ENCODE measurements at places on chromosomes 4 and X. TPM values are rescaled to one million over a fixed set of nuclear protein-coding genes. Genes with fewer than 3 reads are reported as not detected.

DNA sequence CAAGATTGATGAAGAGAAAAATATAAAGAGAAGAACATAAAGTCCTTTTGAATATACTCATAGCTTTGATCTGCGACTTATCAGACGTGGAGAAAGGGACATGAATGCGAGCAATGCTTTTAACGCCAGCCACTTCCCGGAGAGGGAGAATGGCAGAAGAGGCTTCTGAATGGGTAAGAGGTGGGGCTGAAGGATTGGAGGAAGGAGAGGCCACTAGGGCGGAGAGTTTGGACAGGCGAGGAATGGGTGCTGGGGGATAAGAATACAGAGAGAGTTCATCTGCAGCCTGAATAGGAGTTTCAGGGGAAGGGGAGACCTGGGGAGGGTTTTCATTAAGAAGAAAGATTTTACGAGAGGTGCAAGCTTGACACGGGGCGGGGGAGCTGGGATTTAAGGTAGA lies 2534.9 kb downstream of the PCDH7 start:
- DNase-seq = no peak

POF1B gene
- 1.2 TPM for total RNA-seq

LGI2 gene
- 2.3 TPM for total RNA-seq

DNA sequence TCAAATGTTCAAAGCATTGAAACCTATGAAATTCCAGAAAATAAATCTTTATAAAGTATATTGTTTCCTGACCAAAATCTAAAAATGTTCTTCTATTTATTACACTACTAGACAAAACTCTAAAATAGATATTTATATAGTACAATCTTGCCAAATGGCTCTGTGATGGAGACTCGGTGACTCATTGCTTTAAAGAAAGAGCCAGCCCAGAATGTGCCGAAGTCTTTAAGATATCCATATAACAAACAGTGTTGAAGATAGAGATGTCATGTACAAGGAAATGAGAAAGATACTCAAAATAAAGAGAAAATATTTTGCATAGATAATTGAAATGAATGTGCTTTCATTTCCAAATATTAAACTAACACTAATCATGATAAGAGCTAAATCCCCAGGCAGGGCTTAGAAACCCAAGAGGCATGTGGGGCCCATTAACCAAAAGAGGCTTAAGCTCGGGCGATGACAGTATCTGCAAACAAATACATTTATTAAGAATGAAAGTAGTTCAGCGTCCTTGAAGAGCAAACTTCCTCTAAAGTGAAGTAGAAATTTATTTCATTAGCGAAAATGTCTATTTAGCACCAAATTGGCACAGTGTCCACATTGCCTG lies 102.1 kb upstream of the FAM9B start:
- DNase-seq = no peak

DNA sequence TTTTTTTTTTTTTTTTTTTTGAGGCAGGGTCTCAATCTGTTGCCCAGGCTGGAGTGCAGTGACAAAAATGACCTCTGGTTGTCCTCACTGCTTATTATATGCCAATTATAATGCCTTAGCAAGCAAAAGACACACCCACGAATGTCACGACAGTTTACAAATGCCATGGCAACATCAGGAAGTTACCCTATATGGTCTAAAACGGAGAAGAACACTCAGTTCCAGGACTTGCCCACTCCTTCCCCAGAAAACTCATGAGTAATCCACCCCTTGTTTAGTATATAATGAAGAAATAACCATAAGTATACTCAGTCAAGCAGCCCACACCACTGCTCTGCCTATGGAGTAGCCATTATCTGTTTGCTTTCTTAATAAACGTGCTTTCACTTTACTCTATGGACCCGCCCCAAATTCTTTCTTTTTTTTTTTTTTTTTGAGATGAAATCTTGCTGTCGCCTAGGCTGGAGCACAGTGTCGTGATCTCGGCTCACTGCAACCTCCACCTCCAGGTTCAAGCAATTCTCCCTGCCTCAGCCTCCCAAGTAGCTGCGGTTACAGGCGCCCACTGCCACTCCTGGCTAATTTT lies 106.2 kb downstream of the SMIM20 start:
- DNase-seq = no peak

DNA sequence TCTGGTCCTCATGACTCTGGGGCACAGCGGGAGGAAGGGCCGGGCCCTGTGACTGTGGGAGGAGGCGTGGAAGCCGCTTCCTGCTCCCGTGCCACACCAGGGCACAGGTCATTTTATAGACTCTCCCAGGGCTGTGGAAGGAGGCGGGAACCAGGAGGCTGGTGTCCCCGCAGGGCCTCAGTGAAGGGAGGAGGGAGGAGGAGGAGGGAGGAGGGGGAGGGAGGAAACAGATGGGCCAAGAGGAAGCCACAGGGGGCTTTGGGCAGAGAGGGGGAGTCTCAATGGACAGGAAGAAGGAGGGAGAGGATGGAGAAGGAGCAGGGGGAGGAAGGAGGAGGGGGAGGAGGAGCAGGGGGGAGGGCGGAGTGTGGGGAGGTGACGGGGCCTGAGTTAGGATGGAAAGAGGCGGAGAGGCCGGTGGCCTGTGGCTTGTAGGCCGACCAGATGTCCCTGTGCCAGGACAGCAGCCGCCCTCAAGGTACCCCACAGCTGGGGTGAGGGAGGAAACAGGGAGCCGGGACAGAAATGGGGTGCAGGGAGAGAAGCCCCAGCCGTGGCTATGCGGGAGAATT lies 6.2 kb upstream of the PLCXD1 start:
- peak; percentile 54 for DNase-seq

GRCh38 chr4:171985129-171985528 lies 171.9 kb downstream of the GALNTL6 start:
- DNase-seq = no peak

LRAT gene
- not detected for total RNA-seq

DNA sequence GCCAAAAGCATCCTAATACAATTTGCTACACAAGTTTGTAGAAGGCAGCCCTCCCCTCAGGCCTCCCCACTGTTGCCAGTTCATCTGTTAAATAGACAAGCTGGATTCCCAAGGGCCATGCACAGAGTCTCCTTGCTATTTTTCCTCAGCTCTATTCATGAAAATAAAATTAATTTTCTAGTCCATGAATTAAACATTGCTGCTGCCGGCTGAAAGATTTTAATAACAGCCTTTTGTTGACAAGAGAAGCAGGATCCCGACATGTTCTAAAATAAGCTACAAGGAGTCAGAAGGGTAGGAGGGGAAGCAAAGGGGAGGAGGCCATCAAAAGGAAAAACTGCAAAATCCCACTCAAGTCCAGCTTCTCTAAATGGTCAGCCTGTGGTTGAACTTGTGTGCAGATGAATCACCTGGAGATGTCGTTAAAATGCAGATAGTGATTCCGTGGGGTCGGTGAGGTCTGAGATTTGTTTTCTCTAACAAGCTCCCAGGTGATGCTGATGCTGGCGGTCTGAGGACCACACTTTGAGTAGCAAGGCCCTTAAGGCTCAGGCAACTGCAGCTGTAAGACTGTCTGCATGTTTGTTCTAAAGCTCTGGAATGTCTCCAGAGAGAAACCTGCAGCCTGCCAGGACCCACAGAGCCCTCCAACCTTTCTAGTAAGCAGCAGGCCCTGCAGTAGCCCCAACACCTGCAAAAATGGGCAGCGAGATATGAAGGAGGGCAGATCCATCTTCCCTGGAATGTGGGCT lies 9.4 kb downstream of the SCD5 start:
- DNase-seq = no peak

SLC49A3 gene
- total RNA-seq = 14.6 TPM

CT45A3 gene
- not detected for total RNA-seq

CT45A2 gene
- not detected for total RNA-seq

DNA sequence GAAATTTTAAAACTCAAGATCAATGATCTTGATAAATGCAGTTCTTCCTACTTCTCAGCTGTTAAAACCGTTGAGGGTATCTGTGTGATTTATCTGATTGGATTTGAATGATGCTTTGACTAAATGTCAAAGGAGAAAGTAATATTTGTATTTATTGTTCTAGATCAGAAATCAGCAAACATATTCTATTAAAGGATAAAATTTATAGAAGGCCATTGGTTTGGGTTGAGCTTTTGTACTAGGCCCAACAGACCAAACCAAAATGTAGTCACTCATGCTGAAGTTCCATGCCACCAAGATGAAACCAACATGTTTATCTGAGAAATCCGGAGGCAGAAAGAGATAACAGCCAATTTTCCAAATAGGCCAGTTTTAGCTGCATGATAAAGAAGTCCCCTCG lies 64.5 kb upstream of the BMP2K start:
- no peak for DNase-seq

GRCh38 chr4:39597695-39598381 lies 40.8 kb downstream of the SMIM14 start:
- DNase-seq = no peak

JADE3 gene
- 7.8 TPM for total RNA-seq

- DNase-seq = no peak
These were observed 643.6 kb downstream of the PDHA2 start for GRCh38 chr4:96483308-96484030.

DNA sequence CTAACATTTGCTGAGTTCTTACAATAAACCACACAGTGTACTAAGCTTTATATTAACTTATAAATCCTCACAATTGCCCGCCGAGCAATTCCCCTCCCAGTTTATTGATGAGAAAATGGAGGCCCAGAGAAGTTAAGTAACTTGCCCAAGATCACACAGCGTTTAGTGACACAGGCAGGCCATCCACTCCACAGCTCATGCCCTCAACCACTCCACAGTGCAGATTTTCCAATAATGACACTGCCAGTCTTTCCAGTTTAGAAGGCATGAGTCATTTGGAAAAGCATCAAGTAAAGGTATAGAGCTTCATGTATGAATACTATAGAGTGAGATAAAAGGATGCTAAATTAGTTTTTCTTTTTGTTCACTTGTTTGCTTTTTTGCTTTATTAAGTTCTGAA lies 208.5 kb downstream of the CAMK2D start:
- no peak for DNase-seq

DNA sequence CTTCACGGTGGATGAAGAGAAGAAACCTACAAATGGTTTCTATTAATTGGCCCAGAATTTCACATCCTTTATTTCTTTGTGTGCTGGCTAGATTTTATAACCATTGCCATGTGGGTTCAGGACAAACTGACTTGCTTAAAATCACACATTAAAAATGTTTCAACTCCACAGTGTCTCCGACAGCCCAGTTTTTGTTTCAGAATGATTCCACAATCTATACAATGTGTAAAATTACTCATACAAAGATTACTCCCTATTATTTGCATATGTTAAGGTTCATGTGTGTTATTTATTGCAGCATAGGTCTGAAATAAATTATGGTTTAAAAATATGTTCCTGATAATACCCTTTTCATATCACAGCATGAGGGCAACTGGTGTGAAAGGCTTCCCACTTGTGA lies 20.6 kb downstream of the DCHS2 start:
- no peak for DNase-seq

DNA sequence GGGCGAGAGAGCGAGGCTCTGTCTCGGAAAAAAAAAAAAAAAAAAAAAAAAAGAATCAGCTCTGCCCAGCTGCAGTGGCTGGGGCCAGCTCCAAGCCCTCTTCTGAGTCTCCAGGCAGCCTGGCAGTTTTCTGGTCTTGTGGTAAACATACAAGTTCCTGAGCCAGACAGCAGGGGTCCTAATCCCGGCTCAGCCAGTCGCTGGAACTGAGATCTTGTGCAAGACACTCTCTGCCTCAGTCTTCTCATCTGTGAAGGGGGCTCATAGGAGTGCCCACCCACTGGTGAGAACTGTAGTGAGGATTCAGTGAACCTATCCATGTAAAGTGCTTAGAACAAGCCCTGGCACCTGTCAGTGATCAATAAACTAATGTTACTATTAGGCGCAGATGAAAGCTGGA lies 41.8 kb downstream of the C4orf50 start:
- no peak for DNase-seq

FGFBP2 gene
- 2.0 TPM for total RNA-seq

DNA sequence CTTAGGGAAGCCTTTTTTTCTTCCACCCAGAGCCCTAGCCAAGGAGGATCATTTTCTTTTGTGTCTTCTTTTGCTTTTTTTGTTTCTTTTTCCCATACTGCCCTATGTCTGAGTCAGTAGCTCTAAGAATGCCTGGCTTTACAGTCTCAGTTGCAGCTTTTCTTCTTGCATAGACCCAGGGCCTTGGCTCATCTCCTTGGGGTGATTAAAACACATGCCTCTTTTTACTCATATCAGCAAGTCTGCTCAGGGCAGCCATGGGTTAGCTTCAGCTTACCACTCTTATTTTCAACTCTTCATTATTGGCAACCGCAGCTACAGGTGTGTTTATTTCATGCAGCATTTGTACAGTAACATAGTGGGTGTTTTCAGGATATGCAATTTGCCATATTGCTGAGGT lies 196.5 kb downstream of the STK32B start:
- no peak for DNase-seq

DNA sequence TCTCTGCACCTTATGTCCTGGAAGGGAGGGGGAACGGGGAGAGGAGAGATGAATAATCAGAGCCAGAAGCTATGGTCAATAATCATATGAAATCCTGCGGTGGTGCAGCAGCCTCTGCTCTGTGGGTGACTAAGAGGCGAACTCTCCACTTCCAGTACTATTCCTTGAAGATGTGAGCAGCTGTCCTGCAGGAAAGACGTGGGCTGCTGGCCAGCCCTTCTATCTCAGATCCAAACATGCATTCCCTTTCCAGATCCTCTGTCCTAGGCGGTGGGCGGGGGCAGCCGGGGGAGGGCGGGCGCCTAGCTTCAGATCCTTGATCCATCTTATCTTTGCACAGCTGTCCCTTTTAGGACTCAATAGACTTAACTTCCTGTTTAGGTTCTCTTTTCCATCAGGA lies 34.5 kb downstream of the SPINK2 start:
- peak; percentile 72 for DNase-seq

GRCh38 chr4:160247091-160247656 lies 1144.3 kb downstream of the RAPGEF2 start:
- DNase-seq = no peak

CYP4V2 gene
- total RNA-seq = 25.3 TPM
